ENCODE measurements at places on chromosomes 2 and 18. TPM values are rescaled to one million over a fixed set of nuclear protein-coding genes. Genes with fewer than 3 reads are reported as not detected.
A peak's percentile ranks its signal among the peaks of the same experiment; 100 is the strongest.

DNA sequence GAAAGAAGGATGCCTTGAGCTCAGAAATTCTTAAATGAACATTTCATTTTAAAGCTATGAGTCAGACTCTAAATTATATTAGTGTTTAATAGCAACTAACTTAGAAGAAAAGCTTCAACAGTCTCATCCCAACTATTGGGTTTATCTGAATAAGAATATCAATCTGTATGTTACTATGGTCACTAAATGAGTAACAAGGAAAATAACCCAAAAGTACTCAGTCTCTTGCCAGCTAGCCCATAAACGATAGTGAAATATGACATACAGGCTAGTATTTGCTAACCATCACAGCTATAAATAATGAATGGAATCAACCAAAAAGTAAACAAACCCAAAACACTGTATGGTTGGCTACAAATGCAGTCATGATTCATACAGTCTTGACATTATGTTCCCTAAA lies 174.9 kb downstream of the RAB3GAP1 start:
- no peak overlapping the region for H3K4me3 ChIP-seq
- peaks cover 14% of the 10 kb centered on the region for H3K36me3 ChIP-seq
- no peak overlapping the region for H3K27ac ChIP-seq

DNA sequence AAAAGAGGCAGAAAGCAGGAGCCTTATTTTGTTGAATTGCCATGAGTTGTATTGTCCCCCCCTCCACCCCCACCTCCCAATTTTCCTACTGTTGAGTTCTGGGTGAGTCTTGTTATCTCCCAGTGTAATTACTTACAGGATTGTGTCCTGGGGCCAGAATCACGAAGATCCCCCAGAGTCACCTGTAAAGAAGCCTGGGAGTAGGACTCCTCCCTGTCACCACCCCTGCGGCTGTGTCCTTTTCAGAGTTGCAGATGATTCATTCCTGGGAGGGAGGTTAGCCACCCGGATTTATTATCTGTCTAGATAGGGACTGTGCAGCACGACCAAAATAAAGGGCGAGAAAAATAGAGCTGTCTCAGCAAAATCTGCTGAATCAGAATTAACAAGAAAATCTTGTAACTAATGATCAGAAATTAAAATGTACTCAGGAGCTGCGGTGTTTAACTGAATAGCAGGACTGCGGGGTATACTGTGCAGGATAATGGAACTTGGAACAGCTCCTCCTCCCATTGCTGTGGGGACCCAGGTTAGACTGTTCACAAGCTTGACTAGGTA lies 81.7 kb upstream of the CAPN13 start:
- no peaks in the 10 kb centered on the region for H3K36me3 ChIP-seq
- no peak for DNase-seq
- no peak overlapping the region for H3K4me3 ChIP-seq
- H3K4me1 ChIP-seq, result no peaks in the 10 kb centered on the region

- no peak for DNase-seq
- no peak overlapping the region for H3K4me3 ChIP-seq
- no peaks in the 10 kb centered on the region for H3K27me3 ChIP-seq
- peak overlapping the region; percentile 69 for H3K27ac ChIP-seq
- H3K4me1 ChIP-seq, result peaks cover 87% of the 10 kb centered on the region
These were observed 85.4 kb upstream of the EML6 start for GRCh38 chr2:54638103-54638502.

DNA sequence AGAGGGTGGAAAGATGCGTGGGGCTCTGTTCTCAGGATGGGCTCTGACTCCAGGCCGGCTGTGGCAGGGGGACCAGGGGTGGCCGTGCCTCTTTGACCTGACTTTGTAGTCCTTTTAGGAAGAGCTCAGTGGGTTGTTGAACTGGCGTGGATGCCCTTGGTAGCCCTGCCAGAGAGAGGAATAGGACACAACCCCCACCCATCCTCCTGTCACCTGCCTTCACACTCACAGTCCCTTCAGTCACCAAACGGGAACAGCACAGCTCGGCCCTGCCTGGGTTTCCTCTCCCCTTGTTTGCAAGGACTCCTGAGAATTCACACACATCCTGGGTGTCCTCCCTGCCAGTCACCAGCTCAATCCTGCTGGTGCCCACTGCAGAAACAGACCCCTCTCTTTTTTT lies 20.1 kb upstream of the MRPL33 start:
- H3K36me3 ChIP-seq, result no peaks in the 10 kb centered on the region
- no peak overlapping the region for H3K4me3 ChIP-seq
- H3K27me3 ChIP-seq, result no peaks in the 10 kb centered on the region
- no peak overlapping the region for H3K27ac ChIP-seq
- no peaks in the 10 kb centered on the region for H3K4me1 ChIP-seq

DNA sequence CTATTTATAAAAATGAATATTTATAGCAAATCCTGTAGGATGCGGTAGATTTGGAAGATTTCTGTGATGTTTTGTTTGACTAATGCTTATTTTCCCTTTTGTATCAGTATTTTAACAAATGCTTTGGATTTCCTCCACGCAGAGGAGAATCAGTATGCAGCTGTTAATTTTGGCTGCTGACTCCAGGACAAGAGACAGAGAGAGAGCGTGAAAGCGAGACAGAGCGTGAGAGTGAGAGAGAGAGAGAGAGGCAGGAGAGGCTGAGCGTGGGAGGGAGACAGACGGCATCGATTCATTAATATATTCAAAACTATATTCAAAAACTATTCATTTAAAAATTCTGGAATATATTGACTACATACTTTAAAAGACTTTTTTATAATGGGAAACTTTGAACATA lies 62.5 kb downstream of the RRM2 start:
- no peaks in the 10 kb centered on the region for H3K36me3 ChIP-seq
- H3K27ac ChIP-seq, result no peak overlapping the region
- no peaks in the 10 kb centered on the region for H3K27me3 ChIP-seq

DNA sequence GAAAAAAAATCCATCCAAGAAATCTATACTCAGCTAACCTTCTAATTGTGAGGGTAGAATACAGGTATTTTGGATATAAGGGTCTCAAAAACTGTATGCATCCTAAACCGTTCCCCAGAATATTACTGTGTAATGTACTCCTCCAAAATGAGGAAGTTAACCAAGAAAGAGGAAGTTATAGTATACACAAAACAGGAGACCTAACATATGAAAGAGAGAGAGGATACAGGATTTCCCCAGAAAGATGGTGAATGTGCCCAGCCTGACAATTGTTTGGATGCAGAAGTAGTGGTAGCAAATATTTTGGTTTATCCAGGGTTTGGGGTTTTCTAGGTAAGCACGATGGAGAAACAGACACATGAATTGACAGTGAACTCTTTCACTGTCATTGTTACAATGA lies 50.6 kb downstream of the GALNT3 start:
- H3K27me3 ChIP-seq, result no peaks in the 10 kb centered on the region
- H3K4me1 ChIP-seq, result peaks cover 11% of the 10 kb centered on the region
- H3K36me3 ChIP-seq, result peaks cover 23% of the 10 kb centered on the region
- H3K27ac ChIP-seq, result no peak overlapping the region

DNA sequence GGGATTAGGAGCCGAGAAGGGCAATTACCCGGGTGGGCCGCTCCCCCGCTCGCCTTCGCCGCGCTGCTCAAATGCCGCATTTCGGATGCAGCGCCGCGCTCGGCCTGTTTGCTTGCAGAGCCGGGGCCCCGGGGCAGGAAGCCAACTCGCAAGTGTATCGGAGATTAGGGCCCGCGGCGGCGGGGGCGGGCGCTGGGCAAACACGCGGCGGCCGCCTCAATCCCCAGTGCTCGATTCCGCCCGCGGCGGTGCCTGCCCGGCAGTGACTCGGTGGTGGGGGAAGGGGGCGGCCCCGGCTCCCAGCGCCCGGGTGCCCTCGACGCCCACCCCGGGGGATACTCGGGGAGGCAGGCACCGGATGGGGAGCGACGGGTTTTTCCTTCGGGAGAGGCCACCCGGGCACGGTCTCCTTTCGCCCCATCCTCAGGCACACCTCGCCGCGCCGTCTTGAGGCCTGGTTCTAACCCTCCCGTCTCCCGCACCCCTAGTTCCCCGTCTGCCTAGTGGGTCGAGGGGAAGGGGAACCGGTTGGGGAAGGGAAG lies 26.6 kb upstream of the NOTO start:
- DNase-seq, result peak; percentile 93
- H3K27ac ChIP-seq, result peak overlapping the region; percentile 41
- peaks cover 19% of the 10 kb centered on the region for H3K27me3 ChIP-seq
- H3K36me3 ChIP-seq, result no peaks in the 10 kb centered on the region
- peak overlapping the region; percentile 31 for H3K4me3 ChIP-seq

- DNase-seq, result no peak
- H3K4me3 ChIP-seq, result no peak overlapping the region
- H3K4me1 ChIP-seq, result no peaks in the 10 kb centered on the region
- H3K36me3 ChIP-seq, result no peaks in the 10 kb centered on the region
- no peak overlapping the region for H3K27ac ChIP-seq
These were observed 683.4 kb upstream of the FSHR start for GRCh38 chr2:49837561-49838293.

DNA sequence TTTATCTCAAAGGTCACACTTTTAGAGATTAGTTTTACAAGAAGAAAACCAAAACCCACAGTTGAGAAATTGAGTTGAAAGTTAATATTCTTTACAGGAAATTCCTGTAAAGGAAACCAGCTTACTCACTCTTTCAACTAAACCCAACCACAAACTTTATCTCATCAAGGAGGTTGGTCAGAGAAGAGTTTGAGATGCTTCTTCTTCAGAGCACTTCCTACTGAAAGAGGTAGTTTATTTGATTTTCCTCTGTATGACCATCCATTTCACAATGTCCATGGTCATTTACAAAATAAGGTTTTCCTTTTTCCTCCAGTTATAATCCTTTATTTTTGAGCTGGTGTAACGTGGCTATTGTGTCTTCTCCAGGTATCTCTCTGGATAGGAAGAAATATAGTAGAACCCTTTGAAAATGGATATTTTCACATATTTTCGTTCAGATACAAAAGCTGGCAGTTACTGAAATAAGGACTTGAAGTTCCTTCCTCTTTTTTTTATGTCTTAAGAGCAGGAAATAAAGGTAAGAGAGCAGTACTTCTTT lies 4.5 kb upstream of the IL18RAP start:
- no peaks in the 10 kb centered on the region for H3K27me3 ChIP-seq
- H3K36me3 ChIP-seq, result no peaks in the 10 kb centered on the region
- H3K4me1 ChIP-seq, result peaks cover 12% of the 10 kb centered on the region
- no peak for DNase-seq

DNA sequence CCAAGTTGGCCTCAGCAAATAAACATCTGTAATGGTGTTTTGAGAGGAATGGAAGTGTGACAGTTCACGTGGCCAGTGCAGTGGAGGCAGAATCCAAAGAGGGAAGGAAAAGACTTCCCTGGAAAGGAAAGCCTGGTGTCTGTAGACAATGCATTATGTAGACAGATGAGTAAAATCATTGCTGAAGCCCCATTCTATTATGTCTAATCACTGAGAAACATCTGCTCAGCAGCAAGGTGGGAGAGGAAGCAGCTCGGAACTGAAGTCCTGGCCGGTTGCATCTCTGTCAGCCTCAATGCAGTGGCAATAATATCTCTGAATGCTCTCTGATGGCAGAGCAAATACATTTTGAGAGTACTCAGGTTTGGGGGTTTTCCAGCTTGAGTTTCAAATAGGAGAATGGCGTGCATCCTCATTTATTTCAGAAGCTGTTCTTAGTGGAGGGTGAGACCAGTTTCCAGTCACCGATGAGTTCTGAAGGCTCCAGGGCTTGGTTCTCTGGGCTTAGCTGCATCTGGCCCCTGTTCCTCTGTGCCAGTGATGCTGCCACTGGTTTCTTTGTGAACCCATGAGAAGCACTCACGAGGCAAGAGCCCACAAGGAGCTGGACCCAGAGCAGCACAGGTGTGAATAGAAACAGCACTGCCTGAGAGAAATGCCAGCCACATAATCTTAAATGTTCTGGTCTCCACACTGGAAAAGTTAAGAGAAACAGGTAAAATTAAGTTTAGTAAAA lies 63.3 kb downstream of the RPIA start:
- peaks cover 8% of the 10 kb centered on the region for H3K36me3 ChIP-seq
- peak overlapping the region; percentile 60 for H3K27ac ChIP-seq
- H3K4me3 ChIP-seq, result no peak overlapping the region

DNA sequence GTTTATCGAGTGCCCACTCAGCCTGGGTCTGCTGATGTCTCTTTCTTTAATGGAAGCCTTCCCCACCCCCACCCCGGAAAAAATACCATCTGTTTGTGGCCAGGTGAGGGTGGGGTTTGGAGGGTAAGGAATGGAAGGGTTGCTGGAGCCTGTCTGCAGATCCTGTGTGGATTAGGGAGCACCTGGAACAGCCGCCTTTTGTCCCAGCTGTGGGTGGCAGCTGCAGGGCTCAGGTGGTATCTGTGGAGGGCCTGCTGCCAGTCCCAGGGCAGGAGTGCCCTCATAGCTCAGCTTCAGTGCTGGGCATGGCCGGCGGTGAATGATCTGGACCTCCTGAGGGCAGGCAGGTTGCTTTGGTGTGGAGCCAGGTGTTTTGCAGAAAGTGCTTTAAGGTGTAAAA lies 45.3 kb downstream of the IMPA2 start:
- H3K27me3 ChIP-seq, result no peaks in the 10 kb centered on the region
- H3K27ac ChIP-seq, result no peak overlapping the region
- DNase-seq, result no peak
- H3K4me1 ChIP-seq, result peaks cover 10% of the 10 kb centered on the region
- H3K36me3 ChIP-seq, result peaks cover 46% of the 10 kb centered on the region

GRCh38 chr2:121944072-121944831 lies 188.8 kb downstream of the TSN start:
- no peak for DNase-seq
- no peaks in the 10 kb centered on the region for H3K27me3 ChIP-seq
- H3K36me3 ChIP-seq, result no peaks in the 10 kb centered on the region
- no peak overlapping the region for H3K4me3 ChIP-seq
- H3K4me1 ChIP-seq, result no peaks in the 10 kb centered on the region
- no peak overlapping the region for H3K27ac ChIP-seq

- H3K4me1 ChIP-seq, result no peaks in the 10 kb centered on the region
- no peaks in the 10 kb centered on the region for H3K36me3 ChIP-seq
- no peaks in the 10 kb centered on the region for H3K27me3 ChIP-seq
- DNase-seq, result no peak
These were observed 35.9 kb downstream of the LHCGR start for GRCh38 chr2:48719480-48720177.

- peaks cover 25% of the 10 kb centered on the region for H3K27me3 ChIP-seq
- no peak overlapping the region for H3K27ac ChIP-seq
- H3K4me1 ChIP-seq, result peaks cover 17% of the 10 kb centered on the region
- H3K4me3 ChIP-seq, result peak overlapping the region; percentile 63
- no peaks in the 10 kb centered on the region for H3K36me3 ChIP-seq
- DNase-seq, result no peak
These were observed 186.5 kb upstream of the FANCL start for GRCh38 chr2:58427572-58428095.

- peak; percentile 66 for DNase-seq
- H3K36me3 ChIP-seq, result no peaks in the 10 kb centered on the region
- H3K27me3 ChIP-seq, result no peaks in the 10 kb centered on the region
- no peak overlapping the region for H3K4me3 ChIP-seq
- H3K4me1 ChIP-seq, result peaks cover 4% of the 10 kb centered on the region
These were observed 23.3 kb downstream of the OTOF start for GRCh38 chr2:26454561-26455001.

- no peak overlapping the region for H3K27ac ChIP-seq
- no peaks in the 10 kb centered on the region for H3K36me3 ChIP-seq
- no peak for DNase-seq
- H3K4me1 ChIP-seq, result no peaks in the 10 kb centered on the region
These were observed 27.9 kb upstream of the ASNSD1 start for GRCh38 chr2:189633392-189633811.

The CIB4 gene
- not detected for total RNA-seq

The MREG gene
- 7.3 TPM for total RNA-seq

The SGO2 gene
- 9.9 TPM for total RNA-seq

The GPBAR1 gene
- total RNA-seq, result 7.3 TPM

The LYPD6B gene
- 1.1 TPM for total RNA-seq

The GATA6 gene
- 52.2 TPM for total RNA-seq

The SFT2D3 gene
- 3.7 TPM for total RNA-seq

The CLEC4F gene
- 3.0 TPM for total RNA-seq

The CREG2 gene
- total RNA-seq, result not detected

The RGPD4 gene
- total RNA-seq, result not detected

The MAPK4 gene
- total RNA-seq, result not detected

The NOTO gene
- not detected for total RNA-seq
